ENCODE measurements at places on chromosomes 7 and 10. TPM values are rescaled to one million over a fixed set of nuclear protein-coding genes. Genes with fewer than 3 reads are reported as not detected.

- H3K4me1 ChIP-seq, result peaks cover 53% of the 10 kb centered on the region
- H3K36me3 ChIP-seq, result no peaks in the 10 kb centered on the region
- H3K27ac ChIP-seq, result peak within 1 kb of the TSS; percentile 98
- DNase-seq, result peak; percentile 74
- H3K4me3 ChIP-seq, result peak within 1 kb of the TSS; percentile 79
- H3K27me3 ChIP-seq, result no peaks in the 10 kb centered on the region
Observed at GRCh38 chr10:61900829-61901792, at the start of gene ARID5B. TSS of gene ARID5B (plus strand) at chr10:61901699. CDS start at chr10:61901710, 11 bp downstream.

- no peaks in the 10 kb centered on the region for H3K36me3 ChIP-seq
- no peaks in the 10 kb centered on the region for H3K4me1 ChIP-seq
- no peak overlapping the region for H3K27ac ChIP-seq
- H3K27me3 ChIP-seq, result no peaks in the 10 kb centered on the region
Observed at GRCh38 chr10:116857156-116857555, 7.9 kb downstream of the ENO4 start.

DNA sequence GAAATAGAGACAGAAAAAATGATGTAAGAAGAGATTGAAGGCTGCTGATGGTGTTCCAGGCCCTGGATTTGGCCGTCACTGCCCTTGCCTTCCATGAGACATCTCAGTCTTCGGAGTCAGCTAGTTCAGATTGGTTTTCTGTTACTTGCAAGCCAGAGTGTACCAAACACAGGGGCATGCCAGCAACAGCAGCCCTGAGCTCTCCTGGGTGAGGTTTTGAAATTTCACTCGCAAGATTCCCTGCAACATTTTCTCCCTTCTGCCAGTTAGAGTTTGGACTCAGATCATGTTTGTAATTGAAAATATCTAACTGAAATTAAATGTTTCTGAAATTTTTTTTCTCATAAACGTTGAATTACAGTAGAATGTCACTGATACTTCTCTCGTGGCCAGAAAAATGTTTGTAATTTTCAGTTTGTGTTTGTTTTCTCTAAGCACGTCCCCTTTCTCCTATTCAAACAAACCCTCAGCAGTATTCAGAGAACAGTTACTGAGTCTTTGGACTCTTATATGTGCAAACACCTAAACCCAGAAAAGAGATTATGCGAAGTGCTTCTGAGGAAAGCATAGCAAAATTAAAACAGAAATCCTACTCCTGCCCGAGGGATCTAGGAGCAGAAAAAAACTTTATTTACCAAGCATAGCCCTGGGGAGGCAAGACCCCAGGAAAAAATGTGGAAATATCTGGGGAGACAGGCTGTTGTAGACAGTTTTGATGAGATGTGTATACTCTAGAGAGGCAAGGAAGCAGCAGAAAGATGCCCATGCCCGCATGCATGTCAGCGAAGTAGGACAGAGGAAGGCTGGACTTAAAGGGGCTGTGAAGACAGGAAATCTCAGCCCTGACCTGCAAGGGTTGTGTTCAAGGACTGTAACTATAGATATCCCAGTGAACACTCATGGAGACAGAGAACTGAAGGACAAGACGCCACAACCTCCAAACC lies 43.0 kb upstream of the NAMPT start:
- no peak overlapping the region for H3K4me3 ChIP-seq
- H3K27me3 ChIP-seq, result no peaks in the 10 kb centered on the region
- H3K36me3 ChIP-seq, result no peaks in the 10 kb centered on the region
- DNase-seq, result no peak
- H3K27ac ChIP-seq, result no peak overlapping the region

DNA sequence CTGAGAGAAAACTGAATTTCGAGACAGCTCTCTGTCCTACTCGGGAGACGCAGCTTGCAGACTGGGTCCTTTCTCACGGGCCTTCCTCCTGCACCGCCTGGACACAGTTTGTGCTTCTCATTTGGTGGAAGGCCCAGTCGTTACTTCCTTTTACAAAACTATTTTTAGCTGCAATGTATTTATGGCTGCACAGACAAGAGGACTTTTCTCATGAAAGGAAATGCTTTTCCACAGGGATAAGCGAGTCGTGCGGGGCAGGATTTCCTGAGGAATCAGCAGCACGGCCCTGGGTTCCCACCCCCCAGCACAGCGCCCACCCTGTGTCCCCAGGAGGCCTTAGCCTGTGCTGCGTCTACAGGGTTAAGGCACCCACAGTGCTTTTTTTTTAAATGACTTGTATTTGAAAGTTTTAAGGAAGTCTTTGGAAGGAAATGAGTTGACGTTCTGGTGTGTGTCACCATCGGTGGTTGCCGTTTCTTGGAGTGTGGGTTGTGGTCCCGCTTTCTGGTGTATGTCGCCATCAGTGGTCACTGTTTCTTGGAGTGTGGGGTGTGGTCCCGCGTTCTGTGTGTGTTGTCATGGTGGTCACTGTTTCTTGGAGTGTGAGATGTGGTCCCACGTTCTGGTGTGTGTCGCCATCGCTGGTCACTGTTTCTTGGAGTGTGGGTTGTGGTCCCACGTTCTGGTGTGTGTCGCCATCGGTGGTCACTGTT lies 50.9 kb downstream of the INPP5A start:
- peaks cover 28% of the 10 kb centered on the region for H3K4me1 ChIP-seq
- DNase-seq, result no peak
- peak overlapping the region; percentile 67 for H3K27ac ChIP-seq
- H3K36me3 ChIP-seq, result no peaks in the 10 kb centered on the region

DNA sequence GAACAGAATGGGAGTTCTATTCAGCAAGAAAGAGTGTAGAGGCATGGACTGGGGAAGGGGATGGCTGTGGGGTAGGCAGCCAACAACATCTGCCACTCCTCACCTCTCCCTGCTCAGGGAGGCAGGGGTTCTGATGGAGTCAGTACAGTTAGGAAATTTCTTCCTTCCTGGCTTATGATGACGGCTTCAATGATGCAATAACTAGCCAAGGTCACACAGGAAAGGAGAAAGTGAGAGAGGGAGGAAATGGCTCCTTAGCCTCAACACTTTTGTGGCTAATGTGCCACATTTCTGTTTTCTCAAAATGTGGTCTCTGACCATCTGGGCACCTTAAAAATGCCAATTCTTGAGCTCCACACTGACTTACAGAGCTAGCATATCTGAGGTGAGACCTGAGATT lies 79.3 kb upstream of the PDZD8 start:
- H3K27ac ChIP-seq, result no peak overlapping the region
- peaks cover 3% of the 10 kb centered on the region for H3K27me3 ChIP-seq
- DNase-seq, result no peak
- no peaks in the 10 kb centered on the region for H3K36me3 ChIP-seq
- no peak overlapping the region for H3K4me3 ChIP-seq

GRCh38 chr7:117375380-117375779 lies 51.9 kb downstream of the ASZ1 start:
- DNase-seq, result no peak
- H3K4me3 ChIP-seq, result no peak overlapping the region
- H3K27ac ChIP-seq, result no peak overlapping the region
- no peaks in the 10 kb centered on the region for H3K27me3 ChIP-seq
- no peaks in the 10 kb centered on the region for H3K4me1 ChIP-seq
- no peaks in the 10 kb centered on the region for H3K36me3 ChIP-seq

GRCh38 chr7:117090791-117091190 lies 137.5 kb downstream of the ST7 start:
- H3K27me3 ChIP-seq, result no peaks in the 10 kb centered on the region
- H3K27ac ChIP-seq, result no peak overlapping the region

GRCh38 chr10:85575441-85575840 lies 791.2 kb downstream of the GRID1 start:
- H3K36me3 ChIP-seq, result no peaks in the 10 kb centered on the region
- no peaks in the 10 kb centered on the region for H3K4me1 ChIP-seq
- no peak overlapping the region for H3K27ac ChIP-seq
- no peak for DNase-seq
- no peak overlapping the region for H3K4me3 ChIP-seq
- no peaks in the 10 kb centered on the region for H3K27me3 ChIP-seq

DNA sequence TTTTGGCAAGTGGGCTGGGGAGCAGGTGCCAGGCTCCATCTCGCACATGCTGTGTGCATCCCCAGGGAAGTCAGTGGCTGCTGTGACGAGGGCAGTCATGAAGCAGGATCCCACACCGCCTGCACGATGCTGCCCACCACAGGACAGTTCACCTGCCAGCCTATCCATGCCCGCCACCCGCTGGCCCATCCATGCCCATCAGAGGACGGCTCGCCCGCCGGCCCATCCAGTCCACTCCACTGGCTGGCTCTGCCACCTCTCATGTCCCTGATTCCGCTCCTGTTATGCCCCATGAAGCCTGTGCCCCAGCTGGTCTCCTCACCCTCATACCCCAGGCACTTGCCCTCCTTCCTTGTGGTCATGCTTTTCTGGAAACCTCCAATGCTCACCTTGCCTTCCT lies 18.2 kb upstream of the INMT start:
- H3K27ac ChIP-seq, result no peak overlapping the region
- H3K4me3 ChIP-seq, result no peak overlapping the region
- no peak for DNase-seq
- no peaks in the 10 kb centered on the region for H3K4me1 ChIP-seq

- no peak overlapping the region for H3K4me3 ChIP-seq
- H3K4me1 ChIP-seq, result no peaks in the 10 kb centered on the region
- DNase-seq, result no peak
- H3K36me3 ChIP-seq, result no peaks in the 10 kb centered on the region
Observed at GRCh38 chr10:28709001-28709710, 31.8 kb downstream of the BAMBI start.

DNA sequence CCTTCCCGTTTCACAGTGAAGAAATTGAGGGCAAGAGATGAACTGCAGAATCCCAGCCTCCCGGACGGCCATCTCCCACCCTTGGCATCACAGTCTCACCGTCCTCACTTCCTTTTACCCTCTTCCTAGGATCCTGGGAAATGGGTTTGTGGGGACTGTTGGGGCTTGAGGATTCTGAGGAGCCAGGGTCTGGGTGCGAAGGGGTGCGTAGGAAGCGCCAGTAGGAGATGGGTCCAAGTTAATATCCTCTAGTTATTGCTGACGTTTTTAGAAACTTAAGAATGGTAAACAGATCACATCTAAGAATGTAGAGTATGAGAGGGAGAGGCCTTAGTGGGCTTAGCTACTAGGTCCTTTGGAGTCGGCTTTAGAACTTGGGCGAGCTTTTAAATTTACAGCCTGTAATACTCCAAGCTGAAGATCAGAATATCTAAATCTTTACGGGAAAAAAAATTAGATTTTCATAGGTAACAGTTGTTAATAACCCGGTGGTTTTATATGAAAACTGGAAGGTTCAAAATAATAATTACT lies 696 bp downstream of the MALSU1 start:
- no peak for DNase-seq
- H3K4me3 ChIP-seq, result peak overlapping the region; percentile 97
- H3K27me3 ChIP-seq, result no peaks in the 10 kb centered on the region
- H3K4me1 ChIP-seq, result peaks cover 43% of the 10 kb centered on the region
- peak overlapping the region; percentile 83 for H3K27ac ChIP-seq
- no peaks in the 10 kb centered on the region for H3K36me3 ChIP-seq

DNA sequence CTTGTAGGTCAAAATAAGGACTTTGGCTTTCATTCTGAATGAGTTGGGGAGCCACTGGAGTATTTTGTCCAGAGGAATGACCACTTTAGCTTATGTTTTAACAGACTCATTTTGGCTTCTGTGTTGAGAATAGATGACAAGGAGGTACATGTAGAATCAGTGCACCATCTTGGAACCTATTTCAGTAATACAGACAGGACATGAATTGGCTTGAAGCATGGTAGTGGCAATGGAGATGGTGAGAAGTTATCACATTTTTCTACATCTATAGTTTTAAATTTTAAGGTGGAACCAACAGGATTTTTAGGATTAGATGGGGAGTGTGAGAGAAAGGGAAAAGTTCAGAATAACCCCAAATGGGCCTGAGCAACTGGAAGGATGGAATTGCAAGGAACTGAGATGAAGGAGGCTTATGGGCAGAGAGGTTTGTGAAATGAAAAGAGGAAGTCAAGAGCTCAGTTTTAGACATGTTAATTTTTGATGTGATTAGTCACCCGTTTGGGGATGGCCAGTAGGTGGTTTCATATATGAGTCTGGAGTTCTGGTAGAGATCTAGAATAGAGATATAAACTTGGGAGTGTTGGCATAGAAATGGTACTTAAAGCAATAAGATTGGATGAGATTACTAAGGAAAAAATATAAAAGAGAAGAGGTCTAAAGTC lies 89.2 kb upstream of the JAZF1 start:
- H3K36me3 ChIP-seq, result no peaks in the 10 kb centered on the region
- no peak for DNase-seq
- no peaks in the 10 kb centered on the region for H3K27me3 ChIP-seq
- H3K4me3 ChIP-seq, result no peak overlapping the region

GRCh38 chr7:108291152-108291508 lies 161.0 kb upstream of the LAMB4 start:
- no peak overlapping the region for H3K4me3 ChIP-seq
- H3K36me3 ChIP-seq, result no peaks in the 10 kb centered on the region

- no peak overlapping the region for H3K4me3 ChIP-seq
- H3K36me3 ChIP-seq, result no peaks in the 10 kb centered on the region
- H3K27me3 ChIP-seq, result peaks cover 6% of the 10 kb centered on the region
- DNase-seq, result no peak
- H3K4me1 ChIP-seq, result no peaks in the 10 kb centered on the region
Observed at GRCh38 chr7:3187444-3188040, 113.5 kb upstream of the SDK1 start.

DNA sequence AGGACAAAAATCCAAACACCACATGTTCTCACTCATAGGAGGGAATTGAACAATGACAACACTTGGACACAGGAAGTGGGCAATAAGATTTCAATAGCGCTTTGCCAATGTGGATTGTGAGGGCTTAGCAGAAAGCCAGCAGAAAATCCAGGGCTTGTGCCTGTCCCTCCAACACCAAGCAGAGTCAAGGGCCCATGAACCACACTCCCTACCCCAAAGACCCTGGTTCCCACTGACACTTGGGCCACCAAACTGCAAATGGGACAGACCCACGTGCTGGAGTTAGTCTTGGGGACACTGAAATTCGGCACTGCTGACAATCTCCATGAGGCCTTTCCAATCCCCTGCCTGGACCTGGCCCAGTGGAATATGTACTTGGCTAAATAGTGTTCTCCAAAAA lies 67.0 kb downstream of the GRID1 start:
- no peaks in the 10 kb centered on the region for H3K4me1 ChIP-seq
- no peak overlapping the region for H3K4me3 ChIP-seq
- DNase-seq, result no peak
- no peaks in the 10 kb centered on the region for H3K27me3 ChIP-seq
- H3K36me3 ChIP-seq, result no peaks in the 10 kb centered on the region
- H3K27ac ChIP-seq, result no peak overlapping the region

The LRMDA gene
- total RNA-seq, result 4.1 TPM

The GJD4 gene
- total RNA-seq, result not detected

The ECHS1 gene
- total RNA-seq, result 129 TPM

The UFSP1 gene
- 3.7 TPM for total RNA-seq

The ACHE gene
- 29.9 TPM for total RNA-seq

The CCL24 gene
- 2.2 TPM for total RNA-seq

The PHYHIPL gene
- total RNA-seq, result 0.27 TPM

The AKR1E2 gene
- total RNA-seq, result 3.8 TPM
